ENCODE measurements at places on chromosomes 6 and 20.

DNA sequence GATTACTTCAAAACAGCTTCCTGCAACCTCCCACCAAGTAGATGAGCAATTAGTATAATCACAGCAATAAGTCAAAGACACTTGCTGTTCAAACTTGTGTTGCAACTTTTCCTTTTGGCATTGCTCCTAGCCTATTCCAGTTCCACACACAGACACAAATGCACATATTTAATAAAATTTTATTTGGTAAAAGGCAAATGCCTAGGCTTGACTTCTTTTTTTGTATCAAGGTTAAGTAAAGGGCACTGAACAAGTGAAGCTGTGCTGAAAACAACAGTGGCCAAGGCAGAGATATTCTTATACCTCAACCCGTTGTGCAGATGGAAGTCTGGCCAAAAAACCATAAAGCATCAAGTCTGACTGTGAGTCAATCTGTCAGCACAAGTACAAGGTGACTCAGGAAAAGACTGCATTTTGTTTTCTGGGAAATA, 708.4 kb upstream of the CITED2 start:
- peak; percentile 84 for DNase-seq

- DNase-seq: peak; percentile 61
Observed at GRCh38 chr6:18076231-18076630, 46.2 kb downstream of the NHLRC1 start.

- no peak for DNase-seq
Observed at GRCh38 chr20:16576219-16576618, 3.0 kb upstream of the KIF16B start.

DNA sequence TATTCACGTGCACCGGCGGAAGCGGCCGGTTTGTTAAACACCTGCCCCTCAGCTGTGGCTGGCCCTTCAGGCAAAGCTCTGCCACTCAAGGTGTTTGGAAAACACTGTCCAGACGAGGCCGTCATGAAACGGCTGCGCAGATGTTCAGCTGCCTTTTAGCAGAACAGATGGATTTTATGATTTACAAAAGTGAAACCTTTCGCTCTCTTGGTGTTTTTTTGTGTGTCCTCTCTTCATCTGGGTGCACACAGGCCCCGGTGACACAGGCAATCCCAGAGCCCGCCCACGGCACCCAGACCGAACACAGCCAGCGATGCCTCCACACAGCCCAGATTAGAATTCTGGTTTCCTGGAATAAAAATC, 397.0 kb downstream of the SMOC2 start:
- DNase-seq: no peak

- DNase-seq: no peak
Observed at GRCh38 chr6:37582306-37582705, 82.6 kb upstream of the CCDC167 start.

- DNase-seq: no peak
Observed at GRCh38 chr20:41697861-41698559, 79.8 kb upstream of the CHD6 start.

DNA sequence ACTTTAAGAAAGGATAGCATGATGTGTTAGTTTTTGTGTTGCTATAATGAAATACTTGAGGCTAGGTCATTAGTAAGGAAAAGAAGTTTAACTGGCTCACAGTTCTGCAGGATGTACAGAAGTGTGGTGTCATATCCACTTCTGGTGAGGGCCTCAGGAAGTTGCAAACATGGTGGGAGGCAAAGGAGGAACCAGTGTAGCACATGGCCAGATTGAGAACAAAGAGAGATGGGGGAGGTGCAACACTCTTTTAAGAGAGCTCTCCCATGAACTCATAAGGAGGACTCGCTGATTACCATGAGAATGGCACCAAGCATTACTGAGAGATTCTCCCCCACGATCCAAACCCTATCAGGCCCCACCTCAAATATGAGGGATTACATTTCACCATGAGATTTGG, 265.4 kb downstream of the RIMS1 start:
- DNase-seq: no peak

GRCh38 chr6:69690986-69691385, 105.8 kb downstream of the LMBRD1 start:
- no peak for DNase-seq

DNA sequence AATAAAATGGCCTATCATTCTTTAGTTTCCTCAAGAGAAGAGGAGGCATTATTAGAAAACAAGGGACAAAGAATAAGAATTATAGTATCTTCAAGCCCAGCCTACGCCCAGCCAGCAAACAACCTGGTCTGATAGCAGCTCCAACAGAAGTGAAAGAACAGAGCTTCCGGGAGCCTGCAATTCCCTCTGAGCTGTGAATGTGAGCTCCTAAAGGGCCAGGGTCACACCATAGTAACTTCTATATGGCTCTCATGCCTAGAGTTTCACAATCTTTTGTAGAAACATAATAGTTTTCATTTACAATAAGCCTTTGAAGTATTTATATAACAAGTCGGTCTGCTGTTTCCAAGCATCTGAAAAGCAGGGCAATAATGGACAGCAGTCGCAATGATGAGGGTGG, 116.5 kb downstream of the SMLR1 start:
- DNase-seq: no peak

DNA sequence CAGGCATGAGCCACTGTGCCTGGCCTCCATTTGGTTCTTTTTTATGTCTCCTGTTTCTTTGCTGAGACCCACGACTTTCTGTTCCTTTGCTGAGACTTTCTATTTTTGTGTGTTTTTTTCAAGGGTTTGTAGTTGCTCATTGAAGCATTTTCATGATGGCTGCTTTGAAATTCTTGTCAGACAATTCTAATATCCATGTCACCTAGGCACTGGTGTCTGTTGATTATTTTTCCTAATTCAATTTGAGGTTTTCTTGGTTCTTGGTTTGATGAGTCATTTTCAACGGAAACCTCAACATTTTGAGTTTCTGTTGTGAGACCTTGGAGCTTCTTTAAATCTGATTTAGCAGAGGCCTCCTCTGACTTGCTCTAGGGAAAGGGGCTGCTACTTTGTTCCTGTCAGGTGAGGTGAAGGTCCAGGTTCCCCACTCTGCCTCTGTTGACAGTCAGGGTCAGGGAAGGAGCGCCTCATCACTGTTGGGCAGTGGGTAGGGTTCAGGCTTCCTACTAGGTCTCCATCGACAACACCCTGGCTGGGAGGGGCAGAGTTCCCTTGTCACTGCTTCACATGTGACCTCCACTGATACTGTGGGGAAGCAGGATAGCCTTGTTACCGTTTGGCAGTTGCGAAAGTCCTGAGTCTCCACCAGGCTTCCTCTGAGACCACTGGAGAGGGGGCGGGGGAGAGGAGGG, 67.2 kb upstream of the RNF24 start:
- DNase-seq: no peak

- DNase-seq: no peak
Observed at GRCh38 chr6:32109765-32110160, 625 bp upstream of the TNXB start.

DNA sequence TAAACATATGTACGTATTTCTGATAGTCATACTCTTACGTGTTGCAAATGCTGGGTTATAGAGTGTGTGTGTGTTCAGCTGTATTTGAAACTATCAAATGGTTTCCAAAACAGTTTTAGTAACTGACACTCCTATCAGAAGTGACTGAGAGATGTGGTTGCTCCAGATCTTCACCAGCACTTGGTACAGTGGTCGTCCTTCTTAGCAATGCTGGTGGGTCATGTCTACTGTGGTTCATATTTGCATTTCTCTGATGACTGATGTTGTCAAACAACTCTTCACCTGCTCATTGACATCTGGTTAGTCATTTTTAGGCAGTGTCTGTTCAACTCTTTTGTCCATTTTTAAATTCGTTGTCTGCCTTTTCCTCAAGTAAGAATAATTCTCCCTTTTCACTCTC, 259.3 kb downstream of the KIF16B start:
- no peak for DNase-seq

DNA sequence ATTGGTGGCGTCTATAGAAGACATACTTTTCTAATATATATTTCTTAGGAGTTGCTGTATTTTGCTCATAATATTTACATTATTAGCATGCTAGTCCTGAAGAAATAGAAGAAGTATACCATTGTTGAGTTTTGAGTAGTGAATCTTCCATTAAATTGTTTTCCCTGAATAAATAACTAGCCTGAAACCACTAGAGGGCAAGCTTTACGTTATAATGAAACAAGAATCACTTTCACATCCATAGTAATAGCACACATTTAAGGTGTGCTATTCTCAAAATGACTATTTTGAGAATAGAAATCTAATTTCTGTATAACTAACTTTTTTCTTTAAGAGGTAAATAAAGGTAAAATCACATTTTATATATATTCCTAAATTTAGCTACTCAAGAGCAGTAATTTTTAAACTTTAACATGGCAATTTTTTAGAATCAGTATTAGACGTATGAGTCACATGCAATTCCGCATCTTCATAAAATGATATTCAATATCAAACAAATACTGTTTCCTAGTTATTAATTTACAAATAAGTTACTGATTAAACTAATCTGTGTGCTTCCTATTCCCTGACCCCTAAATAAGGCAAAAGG, 213.2 kb upstream of the MANEA start:
- DNase-seq: no peak

DNA sequence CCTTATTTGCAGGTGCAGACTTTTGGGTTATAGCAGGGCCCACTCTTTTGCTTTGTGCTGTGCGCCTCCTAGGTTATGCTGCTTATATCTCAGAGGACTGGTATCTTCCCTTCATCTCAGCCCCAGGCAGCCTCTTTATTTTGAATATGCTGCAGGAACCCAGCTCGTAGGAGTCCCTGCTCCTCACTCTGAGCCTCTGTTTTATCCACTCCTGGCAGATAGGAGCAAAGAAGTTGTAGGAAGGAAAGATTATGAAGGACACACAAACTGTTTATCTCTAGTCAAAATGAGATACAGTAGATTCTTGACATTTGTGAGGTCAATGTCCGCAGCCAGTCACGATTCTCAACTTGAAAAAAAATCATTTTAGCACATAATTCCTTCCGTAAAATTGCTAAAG, 15.6 kb downstream of the L3MBTL3 start:
- no peak for DNase-seq

DNA sequence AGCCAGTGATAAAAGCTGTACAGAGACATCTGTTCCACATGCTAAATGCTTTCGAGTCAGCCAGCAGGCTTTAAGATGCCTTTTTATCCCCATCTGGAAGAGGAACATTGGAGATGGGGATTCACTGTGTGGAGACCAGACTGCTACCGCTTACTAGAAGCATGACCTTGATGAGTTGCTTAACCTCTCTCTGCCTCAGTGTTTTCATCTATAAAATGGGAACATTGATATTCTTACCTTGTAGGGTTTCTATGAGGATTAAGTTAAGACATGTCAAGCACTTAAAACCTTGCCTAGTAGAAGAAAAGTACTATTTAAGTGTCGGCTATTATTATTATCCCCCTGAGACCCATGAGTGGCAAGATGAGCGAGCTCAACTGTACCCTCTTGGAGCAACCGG, 165.3 kb upstream of the SNX9 start:
- DNase-seq: no peak

- DNase-seq: no peak
Observed at GRCh38 chr6:124026694-124027093, 223.0 kb downstream of the NKAIN2 start.

GRCh38 chr6:34950849-34951248, 61.8 kb downstream of the ANKS1A start:
- no peak for DNase-seq

- no peak for DNase-seq
Observed at GRCh38 chr20:23358563-23358906, 3.4 kb upstream of the GZF1 start.

DNA sequence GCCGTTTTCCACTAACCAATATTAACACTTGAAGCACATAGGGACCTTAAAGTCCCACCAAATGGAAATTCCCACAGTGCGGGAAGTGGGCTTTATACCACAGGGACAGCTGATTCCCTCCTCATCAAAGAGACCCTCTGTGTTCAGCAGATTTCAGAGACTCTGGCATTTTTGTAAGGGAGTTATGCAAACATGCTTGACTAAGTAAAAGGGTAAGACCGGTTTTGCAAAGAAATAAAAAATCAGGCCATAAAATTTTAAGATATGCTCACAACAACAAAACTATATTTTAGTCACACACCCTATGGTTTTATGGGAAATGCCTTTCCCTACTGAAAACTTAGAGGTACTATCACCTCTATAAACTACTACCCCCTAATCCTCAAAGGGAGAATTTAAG, 45.4 kb upstream of the SPTLC3 start:
- no peak for DNase-seq

DNA sequence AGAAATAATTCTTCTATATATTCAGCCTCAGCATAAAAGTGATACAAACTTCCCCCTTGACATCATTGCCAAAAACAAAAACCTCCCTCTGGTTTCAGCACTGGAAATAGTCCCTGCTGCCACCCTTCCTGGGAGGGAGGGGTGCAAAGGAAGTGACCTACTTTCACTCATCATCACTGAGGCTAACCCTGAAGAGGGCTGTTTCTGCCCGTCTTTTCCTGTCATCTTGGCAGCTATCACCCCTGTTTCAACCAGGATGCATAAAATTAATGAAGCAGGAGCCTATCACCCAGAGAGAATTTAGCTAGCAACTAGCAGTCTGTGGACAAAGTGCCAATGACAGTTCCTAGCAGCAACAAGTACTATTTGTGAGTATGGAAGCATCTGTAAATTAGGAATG, 397.8 kb downstream of the LAMA2 start:
- DNase-seq: no peak

- DNase-seq: no peak
Observed at GRCh38 chr20:3741836-3742458, 9.5 kb downstream of the HSPA12B start.

GRCh38 chr6:159945801-159946392, 23.0 kb upstream of the IGF2R start:
- no peak for DNase-seq
